Pancreas (tissue), 10 donors: ENCODE measurements at places on chromosomes 12 and 14. TPM values are rescaled to one million over a fixed set of nuclear protein-coding genes. Genes with fewer than 3 reads are reported as not detected.
A peak's percentile ranks its signal among the peaks of the same experiment; 100 is the strongest.

- no peak for DNase-seq
These were observed 47.8 kb upstream of the MED13L start for GRCh38 chr12:116325336-116325664.

The SLC6A15 gene
- not detected for polyA plus RNA-seq

DNA sequence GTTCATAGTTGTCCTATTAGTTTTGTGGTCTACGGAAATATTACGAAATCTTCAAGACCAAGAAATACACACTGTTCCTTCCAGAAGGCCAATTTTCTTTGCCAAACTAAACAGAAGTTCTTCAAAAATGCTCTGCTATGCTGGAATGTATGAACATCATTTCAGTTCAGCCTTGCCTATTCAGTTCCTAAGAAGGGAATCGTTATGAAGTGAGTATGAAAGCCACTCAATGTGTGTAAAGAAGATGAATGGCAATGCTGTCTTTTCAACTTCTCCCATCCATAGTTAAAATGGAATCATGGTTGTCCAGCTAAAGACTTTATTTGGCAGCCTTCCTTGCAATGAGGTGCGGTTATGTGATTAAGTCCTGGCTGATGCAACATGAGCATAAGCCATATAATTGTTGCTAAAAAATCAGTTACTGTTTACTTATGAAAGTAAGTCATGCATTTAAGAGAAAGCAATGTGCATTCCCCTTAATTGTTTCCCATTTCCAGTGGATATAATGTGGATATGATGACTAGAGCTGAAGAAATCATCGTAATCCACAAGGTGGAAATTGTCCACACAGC, 73.8 kb upstream of the PTPRR start:
- no peak for DNase-seq

GRCh38 chr14:104274806-104275205, 136.4 kb downstream of the KIF26A start:
- no peak for DNase-seq

The CIDEB gene
- polyA plus RNA-seq: 9.2 TPM

DNA sequence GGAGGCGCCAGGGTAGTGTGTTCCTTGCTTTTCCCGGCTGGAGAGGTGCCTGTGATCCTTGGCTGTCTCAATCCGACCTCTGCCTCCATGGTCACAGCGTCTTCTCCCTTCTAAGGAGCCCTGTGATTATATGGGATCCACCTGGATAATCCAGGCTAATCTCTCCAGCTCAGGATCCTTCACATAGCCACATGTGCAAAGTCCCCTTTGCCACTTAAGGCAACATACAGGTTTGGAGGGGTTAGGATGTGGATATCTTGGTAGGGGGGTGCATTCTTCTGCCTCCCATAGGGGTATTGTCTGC, 1.2 kb upstream of the HVCN1 start:
- DNase-seq: no peak

The GRIP1 gene
- polyA plus RNA-seq: 0.95 TPM

DNA sequence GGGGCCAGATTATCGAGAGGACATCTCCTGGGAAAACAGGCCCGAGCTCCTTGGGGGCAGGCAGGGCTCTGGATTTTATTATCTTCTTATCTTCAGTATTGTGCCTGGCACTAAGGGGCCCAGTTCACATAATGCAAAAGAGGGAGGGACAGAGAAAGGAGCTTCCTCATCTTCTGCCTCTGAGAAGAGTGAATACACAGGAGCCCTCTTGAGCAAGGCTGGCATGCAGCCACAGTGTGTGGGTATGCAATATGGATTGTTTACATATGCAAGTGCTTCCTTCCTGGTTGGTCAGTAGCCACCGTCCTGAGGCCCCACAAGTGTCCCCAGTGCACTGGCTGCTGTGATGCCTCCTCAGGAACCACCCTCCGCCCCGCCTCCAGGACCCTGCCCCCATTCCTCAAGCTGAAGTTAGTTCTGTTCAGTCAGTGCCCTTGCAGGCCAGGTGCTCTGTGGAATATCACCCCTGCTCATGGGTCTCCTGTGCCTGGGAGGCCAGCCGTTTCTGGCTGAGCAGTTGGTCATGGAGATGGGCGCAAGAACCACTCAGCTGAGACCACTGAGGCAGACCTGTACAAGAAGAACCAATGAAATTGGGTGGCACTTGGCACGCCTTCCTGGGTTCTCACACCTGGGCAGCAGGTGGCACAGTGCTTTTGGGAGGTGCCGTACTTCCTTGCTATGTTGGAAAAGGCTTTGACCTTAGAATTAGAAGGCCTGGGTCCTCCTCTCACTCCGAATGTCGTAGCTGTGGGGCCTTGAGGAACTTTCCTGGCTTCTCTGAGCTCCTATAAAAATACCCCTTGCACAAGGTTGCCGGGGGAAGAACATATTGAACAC, 35.1 kb upstream of the ACTN1 start:
- no peak for DNase-seq

The KRT5 gene
- polyA plus RNA-seq: 1.5 TPM

DNA sequence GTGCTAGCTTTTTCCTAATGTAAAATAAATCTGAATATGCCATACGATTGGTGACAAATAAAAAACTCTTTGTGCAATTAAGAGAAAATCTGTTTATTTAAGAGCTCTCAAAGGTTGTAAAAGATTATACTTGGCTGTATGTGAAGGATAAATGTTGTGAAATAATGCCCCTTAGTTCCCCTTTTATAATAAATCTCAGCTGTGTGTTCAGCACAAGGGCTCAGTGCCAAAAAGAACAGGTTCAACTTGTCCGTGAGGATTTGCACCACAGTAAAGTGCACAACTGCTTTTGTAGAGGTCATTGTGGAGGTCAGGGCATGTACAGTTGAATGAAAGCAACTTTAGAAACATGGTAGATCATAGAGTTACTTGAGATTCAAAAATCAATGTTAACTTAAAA, 118.6 kb downstream of the TRMT5 start:
- peak; percentile 60 for DNase-seq

The UNG gene
- polyA plus RNA-seq: 7.1 TPM

The SP1 gene
- 10.8 TPM for polyA plus RNA-seq

DNA sequence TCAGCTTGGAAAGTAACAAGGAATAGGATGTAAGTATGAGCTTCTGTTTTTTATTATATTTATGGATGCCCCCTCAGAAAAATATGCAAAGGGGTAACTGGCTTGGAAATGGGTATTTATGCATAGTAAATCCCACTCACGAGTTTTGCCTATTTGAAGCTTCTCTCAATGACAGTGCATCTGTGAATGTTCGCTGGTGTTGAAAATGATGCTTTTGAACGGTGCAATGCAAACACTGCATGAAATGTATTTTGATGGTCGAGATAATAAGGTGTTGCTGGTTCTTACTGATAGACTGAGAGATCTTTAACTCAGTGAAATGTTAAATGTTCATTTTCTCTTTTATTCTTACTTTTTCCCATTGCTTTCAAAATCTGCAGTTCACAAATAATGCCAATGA, 36.0 kb upstream of the PSEN1 start:
- DNase-seq: no peak

The OVCH1 gene
- polyA plus RNA-seq: not detected

- DNase-seq: no peak
These were observed 163.0 kb downstream of the BRMS1L start for GRCh38 chr14:35988972-35989690.
